ENCODE measurements at places on chromosomes 12 and 14.

- DNase-seq: no peak
These were observed 534.2 kb downstream of the LRFN5 start for GRCh38 chr14:42140831-42141279.

DNA sequence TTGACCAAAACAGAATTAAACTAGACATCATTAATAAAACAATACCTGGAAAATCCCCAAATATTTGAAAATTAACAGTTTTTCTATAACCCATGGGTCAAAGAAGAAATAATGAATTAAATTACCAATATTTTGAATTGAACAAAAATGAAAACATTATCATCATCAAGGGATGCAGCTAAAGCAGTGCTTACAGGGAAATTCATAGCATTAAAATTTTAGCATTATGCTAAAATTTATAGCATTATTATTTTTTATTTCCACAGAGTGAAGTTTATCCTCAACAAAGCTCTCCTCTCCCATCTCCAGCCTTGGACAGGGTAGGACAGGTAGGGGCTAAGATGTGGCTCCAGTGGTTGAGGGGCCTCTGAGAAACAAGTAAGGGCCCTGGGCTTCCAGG lies 19.3 kb upstream of the M6PR start:
- no peak for DNase-seq

DNA sequence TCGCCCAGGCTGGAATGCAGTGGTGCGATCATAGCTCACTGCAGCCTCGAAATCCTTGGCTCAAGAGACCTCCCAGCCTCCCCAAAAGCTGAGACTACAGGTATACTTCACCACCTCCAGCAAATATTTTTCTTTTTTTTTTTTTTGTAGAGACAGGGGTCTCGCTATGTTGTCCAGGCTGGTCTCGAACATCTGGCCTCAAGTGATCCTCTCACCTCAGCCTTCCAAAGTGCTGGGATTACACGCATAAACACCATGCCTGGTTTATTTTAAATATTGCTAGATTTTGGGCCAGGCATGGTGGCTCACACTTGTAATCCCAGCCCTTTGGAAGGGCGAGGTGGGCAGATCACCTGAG lies 26.7 kb upstream of the UBC start:
- no peak for DNase-seq

- DNase-seq: no peak
These were observed 23.1 kb upstream of the C14orf180 start for GRCh38 chr14:104556256-104557021.

DNA sequence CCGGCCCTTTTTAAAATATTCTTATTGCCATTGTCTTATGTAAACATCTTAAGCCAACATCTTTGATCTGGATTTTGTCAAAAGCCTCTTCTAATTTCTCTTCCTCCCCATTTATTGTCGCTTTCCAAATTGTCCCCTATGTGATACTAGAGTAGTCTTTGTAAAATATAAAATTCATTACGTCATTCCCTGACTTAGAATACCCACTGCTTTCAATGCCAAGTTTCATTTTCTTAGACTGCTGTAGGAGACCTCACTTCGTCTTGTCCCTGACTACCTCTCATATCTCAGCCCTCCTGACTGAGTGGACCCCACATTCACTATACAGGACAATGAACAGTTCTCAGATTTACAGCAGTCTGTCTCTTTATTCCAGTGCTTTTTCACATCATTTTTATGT lies 633.9 kb upstream of the LMO3 start:
- no peak for DNase-seq

DNA sequence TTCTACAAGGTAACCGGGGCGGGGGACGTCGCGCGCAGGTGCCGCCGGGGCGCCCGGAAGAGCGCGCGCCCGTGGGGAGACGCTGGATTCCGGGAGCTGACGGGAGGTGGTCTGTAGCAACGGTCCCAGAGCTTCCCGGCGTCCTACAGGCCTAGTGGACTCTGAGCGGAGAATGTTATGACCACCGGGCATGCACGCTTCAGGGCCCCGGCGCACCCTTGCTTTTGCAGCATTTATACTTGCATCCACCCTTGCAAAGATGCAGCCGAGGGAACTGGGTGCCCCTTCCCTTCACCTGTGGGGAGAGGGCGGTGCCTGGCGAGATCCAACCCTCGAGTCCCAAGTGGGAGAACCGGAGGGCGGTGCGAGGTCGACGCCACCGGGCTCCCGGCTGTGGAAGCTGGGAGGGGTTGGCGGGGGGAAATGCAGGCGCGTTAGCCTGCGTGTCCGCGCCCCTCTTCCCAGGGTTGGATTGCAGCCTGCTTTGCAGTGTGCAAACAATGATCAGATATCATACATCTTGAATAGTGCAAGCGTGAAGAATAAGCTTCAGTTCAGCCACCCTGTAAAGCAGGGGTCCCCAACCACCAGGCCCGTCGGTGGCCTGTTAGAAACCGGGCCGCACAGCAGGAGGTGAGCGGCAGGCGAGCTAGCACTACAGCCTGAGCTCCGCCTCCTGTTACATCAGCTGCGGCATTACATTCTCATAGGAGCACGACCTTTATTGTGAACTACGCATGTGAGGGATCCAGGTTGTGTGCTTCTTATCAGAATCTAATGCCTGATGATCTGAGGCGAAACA lies 576 bp downstream of the ERP29 start:
- DNase-seq: peak; percentile 21

DNA sequence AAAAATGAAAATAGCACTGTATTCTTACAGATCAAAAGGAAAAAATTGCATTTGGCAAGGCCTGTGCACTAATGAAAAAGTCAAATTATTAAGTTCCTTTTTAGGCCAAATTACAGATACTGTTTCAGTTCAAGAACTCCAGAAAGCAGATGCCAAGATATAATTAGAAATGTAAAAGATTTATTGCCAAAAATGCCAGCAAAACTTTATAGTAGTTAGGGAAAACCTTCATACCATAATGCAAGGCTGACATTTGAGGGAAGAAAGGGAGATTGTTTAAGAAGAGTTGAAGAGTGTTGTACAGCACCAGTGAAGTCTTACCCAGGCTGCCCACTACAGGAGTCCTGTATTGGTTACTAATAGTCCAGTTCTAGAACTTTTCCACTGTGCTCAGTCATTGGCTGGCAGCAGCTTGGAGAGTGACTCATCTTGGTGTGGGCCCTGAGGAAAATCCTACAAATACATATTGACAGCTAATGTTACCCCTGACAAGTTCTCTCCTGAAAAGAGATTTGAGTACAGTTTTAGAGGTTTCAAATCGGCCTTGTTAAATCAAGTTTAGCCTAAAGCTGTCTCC lies 600.4 kb downstream of the C12orf50 start:
- DNase-seq: no peak

- DNase-seq: no peak
These were observed 170.5 kb downstream of the NDUFA12 start for GRCh38 chr12:94832780-94833681.

DNA sequence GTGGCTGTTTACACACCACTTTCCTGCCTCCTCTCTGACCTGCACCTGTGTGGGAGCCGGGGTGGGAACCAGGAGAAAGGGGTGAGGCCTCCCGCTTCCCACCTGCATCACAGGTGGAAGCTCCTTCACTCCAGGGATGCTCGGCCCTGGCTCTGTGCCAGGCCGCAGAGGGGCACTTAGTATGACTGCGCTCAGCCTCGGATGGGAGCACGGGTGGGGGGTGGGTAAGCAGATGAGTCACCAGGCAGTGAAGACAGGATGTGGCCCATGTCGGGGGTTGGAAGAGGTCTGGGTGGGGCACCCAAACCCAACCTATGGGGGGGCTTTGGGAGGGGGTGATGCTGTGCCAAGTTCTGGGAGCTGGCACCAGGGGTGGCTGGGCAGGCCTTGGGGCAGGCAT lies 7.4 kb upstream of the CYP46A1 start:
- DNase-seq: no peak

- DNase-seq: no peak
These were observed 29.3 kb downstream of the HECTD4 start for GRCh38 chr12:112352921-112353320.

DNA sequence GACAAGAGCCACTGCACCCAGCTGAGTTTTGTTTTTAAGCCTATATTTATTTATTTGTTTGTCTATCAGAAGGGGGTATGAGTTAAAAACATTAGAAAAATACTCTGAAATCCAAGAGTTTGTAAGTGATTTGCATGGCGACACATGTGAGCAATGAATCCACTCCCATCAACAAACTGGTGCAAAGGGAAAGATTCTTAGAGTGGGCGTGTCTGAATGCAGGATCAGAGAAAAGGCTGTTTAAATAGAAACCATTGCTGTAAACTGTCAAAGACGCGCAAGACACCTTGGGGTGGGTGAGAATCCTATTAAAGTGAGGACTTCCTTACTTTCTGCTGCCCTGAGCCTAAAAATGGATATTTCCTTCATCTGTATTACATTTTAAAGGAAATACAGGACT lies 51.9 kb downstream of the ZFYVE26 start:
- no peak for DNase-seq

- no peak for DNase-seq
These were observed 65.5 kb upstream of the MYF6 start for GRCh38 chr12:80641936-80642335.

GRCh38 chr14:98167705-98168104 lies 1104.3 kb downstream of the BCL11B start:
- DNase-seq: no peak

DNA sequence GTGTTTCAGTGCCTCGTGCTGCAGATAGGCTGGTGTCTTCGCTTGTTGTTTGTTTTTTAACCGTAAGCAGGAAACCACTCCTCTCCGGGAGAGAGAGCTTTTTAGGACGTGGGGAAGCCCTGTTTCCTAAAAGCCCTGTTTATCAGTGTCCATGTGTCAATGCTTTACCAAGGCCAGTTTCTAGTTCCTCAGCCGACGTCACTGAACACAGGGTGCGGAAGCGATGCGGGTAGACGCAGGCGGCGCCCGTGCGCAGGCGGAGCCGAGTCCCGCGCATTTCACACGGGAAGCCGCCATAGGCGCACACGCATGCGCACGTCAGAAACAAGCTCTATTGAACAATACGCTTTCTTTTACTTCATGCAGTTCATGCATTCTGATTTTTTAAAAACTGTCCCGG lies 79.8 kb downstream of the GLT1D1 start:
- no peak for DNase-seq

DNA sequence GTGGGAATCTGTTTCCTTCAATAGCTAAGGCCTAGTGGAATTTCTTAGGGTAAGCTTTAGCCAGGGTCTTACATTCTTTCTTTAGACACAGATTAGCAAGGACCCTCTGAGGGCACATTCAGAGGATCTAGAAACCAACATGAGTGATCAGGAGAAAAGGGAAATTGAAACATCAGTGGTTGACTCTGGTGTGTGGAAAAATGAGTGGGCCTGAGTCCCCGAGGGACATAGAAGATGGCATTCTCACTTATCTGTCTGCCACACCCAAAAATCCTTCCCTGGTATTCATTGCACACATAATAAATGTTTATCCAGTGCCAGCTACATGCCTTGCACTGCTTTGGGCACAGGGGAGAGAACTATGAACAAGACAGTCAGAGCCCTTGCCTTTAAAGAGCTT lies 82.9 kb downstream of the SSPN start:
- DNase-seq: no peak

- DNase-seq: no peak
These were observed 943.8 kb downstream of the SLC16A7 start for GRCh38 chr12:60539592-60539991.

- DNase-seq: peak; percentile 65
These were observed 86.5 kb upstream of the CEP83 start for GRCh38 chr12:94545935-94546771.

DNA sequence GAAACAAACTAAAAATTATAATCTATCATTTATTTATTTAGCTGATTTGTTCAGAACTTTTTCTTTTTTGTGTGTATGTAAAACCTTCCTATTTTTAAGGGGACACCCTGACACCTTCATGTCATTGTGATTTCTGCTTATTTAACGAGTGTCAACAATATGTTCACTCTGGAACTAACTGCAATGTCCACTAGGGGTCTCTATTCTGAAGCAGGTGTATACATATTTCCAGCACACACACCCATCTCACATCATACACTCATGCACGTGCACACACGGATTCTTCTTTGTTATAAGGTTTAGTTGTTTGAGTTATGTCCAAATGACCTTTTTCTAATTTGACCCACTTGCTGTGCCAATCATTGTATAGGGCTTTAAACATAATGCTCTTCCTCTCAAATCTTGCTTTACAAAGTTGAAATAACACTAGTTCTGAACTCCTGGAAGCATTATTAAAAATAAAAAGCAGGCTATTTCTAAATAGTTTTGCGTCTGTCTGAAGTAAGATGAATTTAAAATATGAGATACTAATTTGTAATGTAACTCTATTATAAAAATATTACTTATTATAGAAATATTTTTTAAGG lies 15.5 kb downstream of the E2F7 start:
- DNase-seq: peak; percentile 57

GRCh38 chr14:71737760-71738159 lies 194.5 kb upstream of the RGS6 start:
- DNase-seq: no peak

- DNase-seq: peak; percentile 76
These were observed 7.4 kb downstream of the RAN start for GRCh38 chr12:130879212-130879686.

DNA sequence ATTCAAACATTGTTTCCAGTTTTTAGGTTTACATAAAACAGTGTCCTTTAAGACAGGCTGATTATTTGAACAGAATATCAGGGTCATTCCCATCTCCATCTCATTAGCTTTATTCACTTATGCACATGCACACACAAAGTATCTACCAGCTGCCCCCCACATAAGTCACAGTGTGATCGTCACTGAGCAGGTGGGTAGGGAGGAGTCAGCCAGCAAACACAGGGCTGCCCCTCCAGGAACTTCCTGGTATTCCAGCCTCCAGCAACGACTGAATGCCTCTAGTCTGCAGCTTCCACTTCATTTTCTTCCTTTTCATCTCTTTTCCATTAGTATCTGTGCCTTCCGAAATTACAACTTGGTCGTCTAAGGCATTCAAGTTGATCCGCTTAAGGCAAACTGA lies 48.8 kb upstream of the FOXN3 start:
- no peak for DNase-seq

DNA sequence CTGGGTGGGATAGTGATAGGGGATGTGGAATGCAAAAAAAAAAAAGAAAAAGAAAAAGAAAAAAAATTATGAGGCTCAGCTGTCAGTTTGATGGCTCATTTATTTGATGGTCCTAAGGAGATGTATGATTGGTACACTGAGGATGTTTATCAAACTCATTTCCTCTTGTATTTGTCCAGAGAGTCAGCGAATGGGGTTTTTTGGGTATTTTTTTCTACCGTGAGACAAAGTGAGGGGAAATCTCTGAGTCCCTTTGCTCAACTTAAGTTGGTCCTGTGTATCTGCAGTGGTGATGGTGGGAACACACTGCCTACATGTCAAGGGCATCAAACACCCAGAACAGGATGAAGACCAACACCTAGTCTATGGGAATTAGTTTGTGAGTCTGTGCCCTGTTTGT lies 176.9 kb upstream of the HIF1A start:
- peak; percentile 31 for DNase-seq

Measured in GM20000 (cell line).